ENCODE measurements at places on chromosomes 4 and X.

DNA sequence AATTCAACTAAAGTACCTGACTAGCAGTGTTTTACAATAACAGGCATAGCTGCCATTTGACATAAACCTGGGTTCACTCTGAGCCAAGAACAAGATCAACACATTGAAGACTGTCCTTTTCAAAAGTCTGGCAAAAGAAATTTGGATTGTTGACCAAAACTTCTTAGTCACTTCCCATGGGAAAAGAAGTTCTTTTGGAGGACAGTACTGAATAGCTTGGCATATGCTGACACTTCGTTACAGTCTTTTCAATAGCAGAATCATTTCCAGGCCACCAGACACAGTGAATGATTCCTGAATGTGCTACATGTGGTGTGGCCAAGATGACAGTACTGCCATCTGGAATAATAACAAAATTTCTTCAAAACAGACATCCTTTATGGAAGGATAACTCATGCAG, 560.3 kb downstream of the GRID2 start:
- DNase-seq = no peak

GRCh38 chr4:84366907-84367306, 132.2 kb downstream of the NKX6-1 start:
- no peak for DNase-seq

DNA sequence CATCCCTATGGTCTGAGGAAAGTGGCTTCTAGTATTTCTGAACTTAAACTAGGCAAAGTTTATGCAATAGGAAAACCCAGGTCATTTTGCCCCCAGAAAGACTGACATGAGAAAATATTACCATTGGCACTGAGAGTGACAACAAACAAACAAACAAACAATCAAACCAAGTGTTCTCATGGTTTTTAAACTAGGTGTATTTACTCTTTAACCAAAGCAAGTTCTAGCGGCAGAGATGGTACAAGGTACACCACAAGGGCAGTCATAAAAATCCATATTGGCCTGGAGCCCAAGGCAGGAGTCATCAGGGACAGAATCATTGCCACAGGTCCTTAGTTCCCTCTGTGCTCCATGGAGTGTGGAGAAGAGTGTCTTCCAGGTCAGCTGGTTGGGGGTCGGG, 26.0 kb upstream of the ENPEP start:
- DNase-seq = no peak

DNA sequence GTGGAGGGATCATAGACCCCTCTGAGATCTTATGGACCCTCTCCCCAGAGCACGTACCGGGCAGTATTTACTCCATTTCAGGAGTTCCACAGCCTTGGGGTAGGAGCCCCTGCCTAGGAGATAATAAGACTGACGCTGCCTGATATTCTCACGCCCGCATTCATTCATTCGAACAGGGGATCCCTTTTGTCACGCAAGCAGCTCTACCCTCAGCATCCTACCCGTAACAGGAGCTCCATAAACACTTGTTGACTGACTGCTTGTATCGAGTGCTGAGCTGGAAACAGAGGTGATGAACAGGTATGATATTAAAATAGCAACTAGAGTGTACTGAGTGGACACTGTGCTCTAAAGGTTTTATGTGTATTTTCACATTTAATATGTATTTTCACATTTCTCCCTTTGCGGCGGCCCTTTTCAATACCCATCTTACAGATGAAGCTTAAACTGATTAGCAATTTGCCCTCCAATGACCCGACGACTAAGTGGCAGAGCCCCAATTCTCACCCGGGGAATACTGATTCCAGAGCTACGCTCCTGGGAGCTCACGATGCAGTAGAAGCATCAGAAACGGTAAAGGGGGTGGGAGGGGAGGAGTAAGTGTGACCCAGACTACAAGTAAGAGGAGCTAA, 888 bp downstream of the RAB28 start:
- DNase-seq = no peak

GRCh38 chrX:109441266-109441665, 40.6 kb downstream of the GUCY2F start:
- no peak for DNase-seq

GRCh38 chr4:95106408-95106928, 348.7 kb downstream of the BMPR1B start:
- DNase-seq = no peak

DNA sequence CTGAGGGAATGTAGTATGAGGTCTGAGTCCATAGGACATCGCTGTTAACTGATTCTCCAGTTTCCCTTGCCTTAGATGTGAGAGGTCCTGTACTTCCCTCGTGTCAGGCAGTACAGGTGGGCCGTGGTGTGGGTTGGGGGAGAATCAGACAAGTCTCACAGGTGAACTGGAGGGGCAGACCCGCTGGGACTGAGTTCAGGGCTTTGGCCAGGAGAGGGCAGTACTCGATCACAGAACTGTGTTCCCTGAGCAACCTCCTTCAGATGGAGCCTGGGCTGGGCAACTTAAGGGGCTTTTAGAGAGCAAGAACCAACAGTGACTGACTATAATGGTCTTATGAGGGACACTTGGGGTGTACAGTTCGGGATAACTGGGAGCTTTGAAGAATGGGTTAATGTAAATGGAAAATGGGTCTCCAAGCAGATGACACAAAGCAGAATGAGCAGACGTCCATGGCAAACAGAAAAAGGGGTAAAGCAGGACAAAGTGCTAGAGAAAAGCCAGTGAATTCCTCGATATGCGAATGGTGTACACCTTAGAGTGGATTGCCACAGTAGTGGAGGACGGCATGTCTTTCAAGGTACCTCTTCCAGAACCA, 83.6 kb downstream of the CCNG2 start:
- peak; percentile 31 for DNase-seq

DNA sequence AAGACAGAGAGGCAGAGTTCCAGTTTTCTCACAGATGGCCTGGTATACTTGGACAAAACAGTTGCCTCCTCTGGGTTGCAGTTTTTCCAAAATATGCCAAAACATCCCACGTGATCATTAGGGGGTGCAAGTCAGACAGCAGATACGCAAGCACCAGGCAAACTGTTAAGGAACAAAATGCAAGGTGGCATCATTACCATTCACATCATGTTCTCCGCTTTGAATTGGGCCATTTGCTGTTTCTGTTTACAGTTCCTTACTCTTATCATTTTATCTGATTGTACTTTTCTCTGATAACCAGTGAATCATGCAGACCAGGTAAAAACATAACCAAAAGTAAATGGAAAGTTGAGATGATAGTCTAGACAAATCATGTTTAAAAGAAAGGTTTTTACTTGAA, 16.4 kb upstream of the HMGB3 start:
- DNase-seq = no peak

- no peak for DNase-seq
Observed at GRCh38 chr4:78862314-78862737, 76.9 kb downstream of the PAQR3 start.

DNA sequence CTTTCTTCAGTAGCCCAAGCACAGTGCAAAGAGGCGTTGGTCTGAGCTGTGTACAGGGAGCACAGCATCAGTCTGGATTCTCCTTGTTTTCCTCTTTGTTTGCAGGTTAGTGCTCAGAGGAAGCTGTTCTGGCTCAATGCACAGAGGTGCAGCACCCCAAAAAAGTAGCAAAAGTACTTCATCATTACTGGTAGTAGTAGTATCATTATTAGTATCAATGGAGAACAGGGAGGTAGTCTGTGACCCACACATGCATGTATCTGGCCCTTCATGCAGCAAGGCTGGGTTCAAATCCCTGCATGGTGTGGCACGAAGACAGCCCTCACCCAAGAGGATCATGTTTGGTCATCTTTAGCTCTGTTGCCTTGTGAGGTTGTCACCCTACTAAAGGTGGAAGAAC, 68.7 kb downstream of the CXXC4 start:
- DNase-seq = no peak

DNA sequence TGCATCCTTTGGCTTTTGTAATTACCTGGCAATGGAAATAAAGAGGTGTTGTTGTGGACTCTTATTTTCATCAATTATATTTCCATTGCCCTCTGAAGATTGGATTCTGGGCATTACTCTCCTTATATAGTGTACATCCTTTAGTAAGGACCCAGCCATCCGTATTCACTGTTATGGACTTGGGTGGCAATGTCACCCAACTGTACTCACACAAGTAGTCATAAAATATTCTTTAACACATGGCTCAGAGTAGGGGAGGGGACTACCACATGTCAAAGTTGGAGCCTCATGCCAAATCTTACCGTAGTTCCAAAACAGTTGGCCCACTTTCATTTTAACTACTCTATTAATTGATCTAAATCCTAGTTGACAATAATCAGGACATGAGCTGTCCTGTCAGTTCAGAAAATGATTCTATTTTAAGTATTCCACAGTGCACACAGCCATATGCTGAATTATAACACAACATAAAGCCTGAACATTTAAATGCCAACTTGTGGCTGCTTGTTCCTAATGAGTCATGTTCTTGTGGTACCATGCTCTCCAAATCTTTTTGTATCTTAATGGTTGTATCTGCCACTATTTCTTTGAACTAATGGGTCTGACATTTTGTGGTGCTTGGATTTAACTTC, 4.9 kb downstream of the FRAS1 start:
- DNase-seq = no peak

DNA sequence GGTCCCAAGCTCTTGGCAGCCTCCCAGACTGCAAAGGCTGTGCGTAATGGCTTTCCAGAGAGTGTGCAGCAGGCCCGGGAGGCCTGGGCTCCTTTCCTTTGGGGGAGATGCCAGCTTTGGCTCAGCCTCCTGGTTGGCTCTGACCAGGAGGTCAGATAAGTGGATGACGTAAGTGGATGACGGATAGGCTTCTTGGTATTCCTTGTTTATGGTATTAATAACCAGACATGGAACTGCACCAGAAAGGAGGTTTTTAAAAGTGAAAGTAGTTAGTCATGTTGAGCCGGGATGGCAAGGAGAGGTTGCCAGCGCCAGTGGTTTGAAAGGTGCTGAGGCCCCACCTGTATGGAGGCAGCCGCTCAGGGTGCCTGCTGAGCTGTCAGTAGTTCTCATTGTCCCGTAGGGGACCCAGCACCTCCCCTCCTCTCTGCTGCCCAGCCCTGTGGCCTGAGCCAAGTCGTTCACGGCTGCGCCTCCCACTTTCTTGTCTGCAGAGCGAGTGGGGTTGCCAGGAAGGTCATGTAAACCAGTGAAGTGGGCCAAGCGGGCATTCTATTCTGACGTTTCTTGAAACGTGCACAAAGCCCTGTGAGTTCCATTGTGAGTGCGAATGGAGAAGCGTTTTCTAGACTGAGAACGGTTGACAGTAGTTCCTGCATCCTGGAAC, 28.7 kb upstream of the STOX2 start:
- no peak for DNase-seq

- DNase-seq = no peak
Observed at GRCh38 chr4:7684294-7684693, 249.6 kb upstream of the PSAPL1 start.

GRCh38 chr4:9994246-9994847, 26.9 kb downstream of the SLC2A9 start:
- no peak for DNase-seq

- peak; percentile 45 for DNase-seq
Observed at GRCh38 chr4:1356181-1356998, 9.4 kb downstream of the UVSSA start.

- DNase-seq = no peak
Observed at GRCh38 chrX:2351321-2351720, 149.5 kb downstream of the DHRSX start.

DNA sequence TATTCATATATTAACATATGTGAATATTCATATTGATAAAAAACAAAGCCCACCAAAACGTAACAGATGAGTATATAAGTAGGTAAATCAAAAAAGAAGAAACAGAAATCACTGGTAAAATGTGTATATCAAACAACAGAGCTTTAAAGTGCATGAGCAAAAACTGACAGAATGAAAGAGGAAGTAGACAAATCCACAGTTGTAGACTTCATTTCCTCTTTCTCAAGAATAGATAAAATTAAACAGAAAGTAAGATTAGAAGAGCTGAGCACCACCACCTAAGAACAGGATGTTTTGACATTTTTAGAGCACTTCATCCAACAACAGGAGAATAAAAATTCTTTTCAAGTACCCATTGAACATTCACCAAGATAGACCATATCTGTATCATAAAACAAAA, 64.6 kb downstream of the CNKSR2 start:
- peak; percentile 22 for DNase-seq

DNA sequence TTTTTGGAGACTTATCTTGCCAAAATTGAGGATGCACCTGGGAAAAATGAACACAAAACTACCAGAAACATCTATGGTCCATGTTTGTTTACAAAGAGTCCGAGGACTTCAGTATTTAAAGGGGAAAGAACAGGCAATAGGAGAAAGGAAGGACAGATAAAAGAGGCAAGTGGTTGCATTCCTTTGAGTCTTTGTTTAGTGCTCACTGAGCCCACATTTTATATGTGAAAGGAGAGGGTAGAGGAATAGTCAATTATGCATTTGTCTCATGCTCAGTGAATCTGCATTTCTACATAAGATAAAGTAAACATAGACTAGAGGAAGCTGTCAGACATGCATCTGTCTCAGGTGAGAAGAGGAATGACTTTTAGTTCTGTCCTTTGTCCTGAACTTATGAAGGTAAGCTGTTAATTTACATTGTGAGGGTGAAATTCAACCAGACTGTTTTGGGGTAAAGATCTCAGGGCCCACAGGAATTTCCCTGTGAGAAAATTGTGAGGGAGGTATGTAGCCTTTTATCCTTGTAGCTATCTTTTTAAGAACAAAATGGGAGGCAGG, 4.5 kb downstream of the DMP1 start:
- no peak for DNase-seq

GRCh38 chr4:7654550-7655445, 220.1 kb upstream of the PSAPL1 start:
- no peak for DNase-seq

DNA sequence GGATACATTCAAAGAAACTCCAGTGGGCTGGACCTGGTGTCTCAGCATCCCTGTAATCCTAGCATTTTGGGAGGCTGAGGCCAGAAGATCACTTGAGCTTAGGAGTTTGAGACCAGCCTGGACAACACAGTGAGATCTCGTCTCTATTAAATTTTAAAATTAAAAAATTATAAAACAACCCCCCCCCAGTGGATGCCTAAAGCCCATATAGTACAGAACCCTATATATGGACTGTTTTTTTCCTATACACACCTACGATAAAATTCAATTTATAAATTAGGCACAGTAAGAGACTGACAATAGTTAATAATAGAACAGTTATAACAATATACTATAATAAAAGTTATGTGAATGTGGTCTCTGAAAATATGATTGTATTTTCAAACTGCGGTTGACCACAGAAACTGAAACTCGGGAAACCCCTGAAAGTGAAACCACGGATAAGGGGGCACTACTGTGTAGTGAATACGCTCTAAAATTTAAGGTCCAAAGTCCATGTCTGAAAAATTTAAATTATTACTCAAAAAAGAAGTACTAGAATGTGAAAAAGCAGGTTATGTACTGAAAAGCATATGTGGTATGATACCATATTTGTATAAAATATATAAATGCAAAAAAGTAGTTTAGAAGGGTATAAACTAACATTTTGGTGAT, 2.0 kb downstream of the SMIM14 start:
- peak; percentile 53 for DNase-seq

GRCh38 chr4:38223306-38223705, 263.1 kb downstream of the PTTG2 start:
- no peak for DNase-seq

GRCh38 chr4:92847026-92847425, 543.3 kb downstream of the GRID2 start:
- no peak for DNase-seq

GRCh38 chrX:107025545-107025944, 25.5 kb upstream of the MORC4 start:
- DNase-seq = peak; percentile 28

- DNase-seq = no peak
Observed at GRCh38 chr4:101279377-101279871, 67.9 kb downstream of the PPP3CA start.

- DNase-seq = no peak
Observed at GRCh38 chr4:55768291-55768690, 51.3 kb upstream of the EXOC1L start.

GRCh38 chr4:122819708-122820449, 6.8 kb upstream of the FGF2 start:
- no peak for DNase-seq
